ENCODE measurements at places on chromosomes 5 and 9.

GRCh38 chr5:39730699-39731098, 305.9 kb upstream of the DAB2 start:
- ATAC-seq, result no peak

GRCh38 chr5:181566-181965, 9.7 kb upstream of the LRRC14B start:
- ATAC-seq, result no peak

DNA sequence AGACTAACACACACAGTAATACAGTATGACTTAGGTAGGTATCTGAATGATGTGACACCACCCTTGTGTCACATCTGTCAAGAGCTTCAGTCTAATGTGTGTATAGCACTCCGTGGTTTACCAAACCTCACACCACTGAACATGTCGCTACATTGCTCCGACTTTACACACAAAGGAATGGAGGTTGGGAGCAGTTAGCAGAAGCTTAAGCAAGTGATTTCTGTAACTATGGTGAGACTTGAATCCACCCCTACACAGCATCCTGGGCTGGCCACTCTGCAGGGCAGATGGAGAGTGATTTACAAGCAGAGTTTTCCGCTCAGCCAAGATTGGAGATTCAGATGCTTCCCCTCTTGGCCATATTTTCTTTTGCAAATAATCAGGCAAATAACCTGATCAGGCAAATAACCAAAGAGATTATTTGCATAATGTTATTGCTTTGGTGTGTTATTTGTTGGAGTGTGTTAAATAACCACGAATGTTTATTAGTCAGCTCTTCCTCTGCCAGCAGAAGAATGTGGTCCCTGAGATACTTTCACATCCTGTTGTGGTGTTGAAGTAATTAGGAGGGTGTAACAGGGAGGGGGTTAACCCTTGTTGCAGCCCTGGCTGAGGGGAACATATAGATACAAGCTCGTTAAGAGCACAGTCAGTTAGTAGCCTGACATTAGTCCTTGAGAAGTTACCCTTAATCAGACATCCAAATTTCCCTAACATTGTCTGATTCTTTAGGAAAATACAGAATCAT, 92.8 kb downstream of the SNX18 start:
- ATAC-seq, result peak; percentile 95

DNA sequence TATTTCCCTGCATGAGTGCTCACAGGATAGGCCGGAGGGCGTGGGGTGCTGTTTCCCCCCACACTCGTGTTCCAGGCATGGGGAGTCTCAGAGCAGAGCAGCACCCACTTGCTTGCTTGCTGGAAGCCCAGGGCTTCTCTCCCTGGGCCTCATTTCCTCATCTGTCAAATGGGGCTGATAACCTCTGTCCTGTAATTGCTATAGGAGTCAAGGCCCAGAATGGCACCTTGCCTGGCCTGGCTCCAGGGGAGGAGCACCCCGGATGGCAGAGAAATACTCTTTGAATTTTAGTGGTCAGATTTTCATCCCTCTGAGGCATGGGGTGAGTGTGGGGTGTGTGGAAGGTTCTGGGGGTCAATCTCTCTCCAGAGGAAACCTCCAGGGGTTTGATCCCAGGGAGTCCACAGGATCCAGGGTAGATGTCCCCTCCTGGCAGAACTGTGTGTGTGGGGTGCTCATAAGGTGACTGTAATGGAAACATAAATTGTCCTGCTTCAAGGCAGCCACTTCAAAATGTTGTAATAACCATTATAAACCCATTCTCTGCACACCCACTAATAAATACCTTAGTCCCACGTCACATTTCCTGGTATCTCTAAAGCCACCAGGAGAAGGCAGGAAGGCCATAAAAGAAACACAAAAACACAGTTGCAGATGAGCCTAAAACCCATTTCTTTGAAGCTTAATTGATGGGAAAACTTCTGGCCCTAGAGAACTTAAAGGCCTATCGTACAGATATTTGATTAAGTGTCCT, 272.2 kb downstream of the FSTL4 start:
- ATAC-seq, result no peak

DNA sequence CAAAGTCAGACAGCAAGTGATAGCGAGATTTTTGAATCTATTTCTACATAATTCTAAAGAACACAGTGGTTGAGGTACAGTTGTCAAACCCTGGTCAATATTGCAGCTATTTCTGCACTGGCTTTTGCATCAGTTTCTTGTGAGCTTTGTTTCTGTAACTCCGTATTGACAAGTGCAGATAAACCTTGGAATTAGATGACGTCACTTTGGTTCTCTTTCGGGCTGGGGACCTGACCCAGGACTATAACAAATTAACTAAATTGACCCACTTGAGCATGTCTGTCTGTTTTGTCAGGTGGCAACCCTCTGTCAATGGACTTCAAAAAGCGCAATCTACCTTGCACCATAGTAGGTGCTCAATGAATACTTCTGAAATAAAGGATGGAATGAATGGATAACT, 418.4 kb upstream of the SGCD start:
- no peak for ATAC-seq

- peak; percentile 75 for ATAC-seq
Observed at GRCh38 chr5:112174959-112175594, 244.0 kb downstream of the EPB41L4A start.

DNA sequence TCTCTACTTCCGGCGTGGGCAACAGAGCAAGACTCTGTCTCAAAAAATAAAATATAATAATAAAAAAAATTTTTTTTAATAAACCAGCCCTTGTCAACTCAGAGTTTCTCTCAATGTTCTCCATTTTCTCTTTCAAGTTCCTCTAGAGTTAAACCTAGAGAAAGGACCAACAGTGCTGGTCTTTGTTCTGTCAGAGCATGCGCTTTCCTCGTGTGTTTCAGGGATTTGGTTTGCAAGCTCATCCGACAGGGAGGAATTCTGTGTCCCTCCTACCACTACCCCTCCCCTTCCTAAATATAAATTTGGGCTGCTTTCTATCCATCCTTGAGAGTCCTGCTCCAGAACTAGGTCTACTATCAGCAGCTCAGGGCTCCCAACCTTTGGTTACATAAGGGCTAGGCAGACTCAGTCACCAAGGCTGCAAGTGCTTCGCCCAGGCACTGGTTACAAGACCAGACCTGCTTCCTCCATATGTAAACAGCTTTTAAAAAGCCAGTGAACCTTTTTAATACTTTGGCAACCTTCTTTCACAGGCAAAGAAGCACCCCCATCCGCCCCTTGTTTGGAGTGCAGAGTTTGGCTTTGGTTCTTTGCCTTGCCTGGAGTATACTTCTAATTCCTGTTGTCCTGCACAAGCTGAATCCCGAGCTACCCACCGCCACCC, 13.5 kb downstream of the SETX start:
- no peak for ATAC-seq

DNA sequence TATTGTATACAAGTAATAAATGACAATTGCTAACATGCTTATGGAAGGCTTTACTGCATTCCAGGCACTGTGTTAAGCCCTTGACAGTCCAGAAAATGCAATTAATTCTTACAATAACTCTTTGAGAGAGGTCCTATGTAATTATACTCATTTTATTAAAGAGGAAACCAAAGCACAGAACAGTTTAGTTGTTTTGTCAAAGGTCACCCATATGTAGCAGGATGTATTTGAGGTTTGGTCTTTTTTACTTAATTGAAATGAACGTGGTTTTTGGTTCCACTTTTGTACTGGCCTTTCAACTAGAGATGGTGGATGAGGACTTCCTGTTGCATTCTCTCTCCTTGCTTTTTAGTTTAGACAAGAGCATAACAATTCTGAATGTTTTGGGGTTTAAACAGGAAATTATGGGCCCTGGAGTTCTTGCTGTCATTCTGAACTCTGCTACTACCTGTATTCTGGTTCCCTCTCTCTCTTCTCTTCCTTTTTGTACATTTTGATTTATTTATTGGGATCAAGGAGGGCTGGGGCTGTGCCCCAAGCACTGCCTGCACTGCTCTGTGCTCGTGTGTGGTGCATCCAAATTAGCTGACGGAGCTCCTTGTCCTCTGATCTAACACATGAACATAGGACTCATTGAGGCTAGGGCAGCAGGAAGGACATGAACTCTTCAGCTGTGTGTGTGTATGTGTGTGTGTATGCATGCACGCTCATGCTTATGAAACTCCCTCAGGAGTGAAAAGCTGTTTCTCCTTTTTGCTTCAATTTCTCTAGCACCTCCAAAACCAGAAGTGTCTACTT, 47.4 kb downstream of the SLC28A3 start:
- ATAC-seq, result peak; percentile 43

DNA sequence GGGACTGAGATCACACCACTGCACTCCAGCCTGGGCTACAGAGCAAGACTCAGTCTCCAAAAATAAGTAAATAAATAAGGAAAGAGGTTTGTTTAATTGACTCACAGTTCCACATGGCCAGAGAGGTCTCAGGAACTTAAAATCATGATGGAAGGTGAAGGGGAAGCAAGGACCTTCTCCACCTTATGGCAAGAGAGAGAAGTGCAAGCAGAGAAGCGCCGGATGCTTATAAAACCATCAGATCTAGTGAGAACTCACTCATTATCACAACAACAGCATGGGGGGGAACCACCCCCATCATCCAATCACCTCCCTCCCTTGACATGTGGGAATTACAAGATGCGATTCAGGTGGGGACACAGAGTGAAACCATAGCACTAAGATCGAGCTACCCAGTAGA, 22.8 kb upstream of the RGMB start:
- no peak for ATAC-seq

DNA sequence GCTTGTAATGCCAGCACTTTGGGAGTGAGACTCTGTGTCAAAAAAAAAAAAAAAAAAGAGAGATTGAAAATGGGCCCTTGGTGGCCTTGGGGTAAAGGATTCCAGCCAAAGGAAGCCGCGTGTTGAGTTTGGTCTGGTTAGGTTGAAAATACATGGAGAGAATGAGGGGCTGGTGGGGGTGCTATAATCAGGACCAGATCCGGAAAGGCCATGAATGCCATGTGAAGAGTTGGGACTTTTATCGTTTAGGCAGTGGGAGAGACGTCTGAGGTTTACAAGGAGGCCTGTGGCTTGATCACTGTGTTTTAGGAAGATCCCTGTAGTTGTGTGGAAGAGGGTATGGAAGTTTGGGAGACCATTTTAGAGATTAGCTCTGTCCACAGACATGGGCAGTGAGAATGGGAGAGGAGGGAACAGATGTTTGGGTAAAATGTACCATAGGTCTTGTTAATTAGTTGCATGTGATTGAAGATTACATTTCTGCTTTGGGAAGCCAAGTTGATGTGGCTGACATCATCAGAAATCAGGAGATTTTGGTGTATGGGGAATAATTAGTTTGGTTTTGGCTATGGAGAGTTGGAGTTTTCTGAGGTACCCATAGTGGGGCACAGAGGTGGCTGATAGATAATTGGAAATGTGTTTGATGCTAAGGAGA, 3.5 kb downstream of the MSANTD3 start:
- no peak for ATAC-seq

DNA sequence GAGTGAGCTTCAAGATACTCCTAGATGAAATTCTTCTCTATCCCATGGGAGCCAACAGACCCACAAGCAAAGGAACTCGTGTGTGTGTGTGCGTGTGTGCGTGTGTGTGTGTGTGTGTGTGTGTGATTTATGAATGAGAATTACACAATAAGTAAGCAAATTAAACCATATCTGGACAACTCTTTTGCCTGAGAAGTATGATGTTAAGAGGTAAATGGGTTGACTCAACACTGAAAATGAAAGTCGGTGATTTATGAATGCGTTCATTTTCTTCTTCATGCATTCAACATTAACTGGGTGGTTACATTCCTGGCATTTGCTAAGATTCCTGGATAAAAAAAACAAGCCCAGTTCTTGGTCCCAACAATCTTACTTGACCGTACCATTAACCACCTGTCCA, 171.3 kb upstream of the ZNF462 start:
- ATAC-seq, result no peak

GRCh38 chr9:121185774-121186403, 15.8 kb downstream of the RAB14 start:
- peak; percentile 67 for ATAC-seq

GRCh38 chr5:179974246-179974945, 66.7 kb upstream of the TBC1D9B start:
- no peak for ATAC-seq

Data from activated T-helper 17 cell treated with anti-CD3 and anti-CD28 coated beads, Interleukin-2, amount 50 U/mL, for 72 hours (primary cell).